Thymus (tissue), 14 donors: ENCODE measurements at places on chromosomes 11 and 22.

GRCh38 chr11:62611705-62612365 lies 740 bp downstream of the EML3 start:
- no peak for DNase-seq

DNA sequence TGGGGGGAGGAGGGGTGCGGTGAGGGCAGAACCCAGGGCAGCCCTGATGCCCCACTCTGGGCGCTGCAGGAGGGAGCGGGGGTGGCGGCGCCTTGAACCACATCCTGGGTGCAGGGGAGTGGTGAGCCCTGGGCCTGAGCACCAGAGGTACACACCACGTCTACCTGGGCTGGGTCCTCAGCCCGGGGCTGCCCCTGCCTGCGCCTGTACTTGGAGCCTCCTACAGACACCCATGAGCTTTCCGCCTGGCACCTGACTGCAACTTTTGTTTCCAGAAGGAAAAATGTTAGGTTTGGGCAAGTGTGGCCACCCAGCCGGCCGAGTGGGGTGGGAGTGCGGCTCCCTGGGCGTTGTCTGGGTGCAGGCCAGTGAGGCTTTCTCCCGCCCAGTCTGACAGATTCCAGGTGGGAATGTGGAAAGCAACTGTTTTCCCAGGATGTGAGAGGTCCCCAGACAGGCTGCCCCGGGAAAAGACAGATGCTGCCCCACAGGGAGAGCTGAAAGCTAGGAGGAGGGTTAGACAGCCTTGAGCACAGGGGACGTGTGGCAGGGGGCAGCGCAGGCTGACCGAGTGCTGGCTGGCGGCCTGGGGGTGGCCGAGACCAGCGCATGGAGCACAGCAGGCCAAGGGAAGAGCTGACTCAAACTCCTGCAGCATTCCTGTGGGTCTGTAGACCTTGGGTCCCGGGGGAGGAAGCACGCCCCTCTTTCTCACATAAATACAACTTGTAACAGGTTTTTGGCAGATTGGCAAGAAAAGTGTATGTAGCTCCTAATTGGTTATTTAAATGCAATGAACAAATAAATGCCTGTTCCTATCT lies 44.1 kb downstream of the GNB1L start:
- no peak for DNase-seq

GRCh38 chr11:126841999-126842398 lies 158.6 kb downstream of the KIRREL3 start:
- no peak for DNase-seq

- DNase-seq, result no peak
Measured at GRCh38 chr22:48837341-48837935, 990.2 kb downstream of the BRD1 start.

- no peak for DNase-seq
Measured at GRCh38 chr11:130561441-130561881, 113.0 kb downstream of the ADAMTS15 start.

- DNase-seq, result no peak
Measured at GRCh38 chr22:38523029-38523428, 16.9 kb upstream of the DDX17 start.

DNA sequence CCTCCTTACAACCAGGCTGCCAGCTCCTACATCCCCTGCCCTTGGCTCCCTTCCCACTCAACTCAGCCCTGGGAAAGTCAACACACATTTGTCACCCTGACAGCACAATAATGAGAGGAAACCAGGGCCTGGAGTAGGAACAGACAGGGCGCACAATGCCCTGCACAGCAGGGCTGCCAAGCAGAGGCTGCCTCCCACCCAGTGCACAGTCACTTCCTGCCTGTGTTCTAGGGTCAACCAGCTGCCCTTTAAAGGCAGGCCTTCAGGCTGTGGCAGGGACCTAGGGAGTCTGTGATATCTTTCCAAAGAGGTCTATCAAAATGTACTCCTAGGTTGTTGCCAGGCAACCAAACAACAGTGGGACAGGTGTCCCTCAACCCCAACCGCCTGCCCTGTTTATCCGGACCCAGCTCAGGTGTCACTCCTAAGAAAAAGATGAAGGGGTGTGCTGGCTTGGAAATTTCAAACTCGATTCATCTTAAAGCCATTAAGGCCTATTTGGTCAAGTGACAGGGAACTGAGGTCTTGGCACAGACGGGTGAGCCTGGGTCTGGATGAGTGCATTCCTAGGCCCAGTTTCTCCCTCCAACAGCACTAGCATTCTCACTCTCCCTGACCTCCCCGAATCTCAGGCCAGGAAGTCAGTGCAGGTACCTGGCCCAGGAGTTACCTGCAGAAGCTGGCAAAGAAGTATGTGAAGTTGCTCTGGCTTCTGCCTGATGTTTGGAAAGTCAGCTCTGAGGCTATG lies 110.3 kb upstream of the PITPNB start:
- DNase-seq, result no peak

- no peak for DNase-seq
Measured at GRCh38 chr22:43293259-43293654, 49.9 kb downstream of the SCUBE1 start.

DNA sequence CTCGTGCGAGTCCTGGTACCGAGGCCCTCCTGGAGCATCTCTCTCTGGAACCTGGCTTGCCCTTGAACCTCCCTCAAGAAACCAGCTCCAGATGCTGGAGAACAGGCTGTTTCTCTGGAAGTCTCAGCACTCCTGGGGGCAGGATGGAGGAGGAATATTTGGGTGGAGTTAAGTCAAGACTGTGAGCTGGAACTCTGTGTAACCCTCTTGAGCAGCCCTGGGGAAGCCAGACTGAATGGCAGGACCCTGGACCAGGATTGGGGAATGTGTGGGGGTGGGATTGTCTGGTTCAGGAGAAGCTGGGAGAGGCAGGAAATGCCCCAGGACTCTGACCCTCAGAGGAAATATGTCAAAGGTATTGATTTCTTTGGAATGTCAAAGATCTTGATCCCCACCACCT lies 7.7 kb downstream of the CREB3L1 start:
- no peak for DNase-seq

DNA sequence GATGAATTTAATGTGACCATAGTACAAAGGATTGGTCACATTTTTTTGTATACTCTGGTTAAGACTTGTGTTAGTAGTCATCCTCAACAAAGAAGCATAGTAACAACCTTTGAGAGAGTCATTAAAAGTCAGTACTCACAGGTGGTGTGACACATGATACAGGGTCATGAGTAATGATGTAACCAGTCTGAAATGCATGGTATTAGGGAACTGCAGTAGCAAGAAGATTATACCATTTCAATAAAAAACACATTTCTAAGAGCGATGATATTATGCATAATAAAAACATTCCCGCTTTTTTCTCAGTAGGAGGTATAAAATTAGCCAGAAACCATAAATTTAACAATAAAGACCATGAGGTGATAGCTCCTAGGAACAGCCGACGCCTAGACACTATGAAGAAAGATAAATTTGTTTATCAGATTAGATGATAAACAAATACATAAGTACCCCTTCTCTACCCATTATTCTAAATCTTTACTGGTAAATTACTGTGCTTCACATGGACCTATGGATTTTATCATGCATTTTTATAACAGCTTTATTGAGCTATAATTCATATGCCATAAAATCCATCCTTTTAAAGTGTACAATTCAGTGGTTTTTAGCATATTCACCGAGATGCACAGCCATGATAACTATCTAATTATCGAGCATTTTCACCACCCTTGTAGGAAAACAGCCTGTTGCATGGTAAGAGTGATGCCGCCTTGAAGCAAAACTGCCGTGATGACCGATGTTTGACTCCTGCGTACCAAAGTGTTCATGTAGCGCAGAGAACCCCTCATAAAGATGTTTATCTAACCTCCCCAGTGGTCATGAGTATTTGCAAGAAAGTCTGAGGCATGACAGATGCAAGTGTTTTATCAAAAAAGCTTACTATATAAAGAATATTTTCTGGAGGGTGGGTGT lies 41.8 kb downstream of the TMPRSS5 start:
- DNase-seq, result no peak

DNA sequence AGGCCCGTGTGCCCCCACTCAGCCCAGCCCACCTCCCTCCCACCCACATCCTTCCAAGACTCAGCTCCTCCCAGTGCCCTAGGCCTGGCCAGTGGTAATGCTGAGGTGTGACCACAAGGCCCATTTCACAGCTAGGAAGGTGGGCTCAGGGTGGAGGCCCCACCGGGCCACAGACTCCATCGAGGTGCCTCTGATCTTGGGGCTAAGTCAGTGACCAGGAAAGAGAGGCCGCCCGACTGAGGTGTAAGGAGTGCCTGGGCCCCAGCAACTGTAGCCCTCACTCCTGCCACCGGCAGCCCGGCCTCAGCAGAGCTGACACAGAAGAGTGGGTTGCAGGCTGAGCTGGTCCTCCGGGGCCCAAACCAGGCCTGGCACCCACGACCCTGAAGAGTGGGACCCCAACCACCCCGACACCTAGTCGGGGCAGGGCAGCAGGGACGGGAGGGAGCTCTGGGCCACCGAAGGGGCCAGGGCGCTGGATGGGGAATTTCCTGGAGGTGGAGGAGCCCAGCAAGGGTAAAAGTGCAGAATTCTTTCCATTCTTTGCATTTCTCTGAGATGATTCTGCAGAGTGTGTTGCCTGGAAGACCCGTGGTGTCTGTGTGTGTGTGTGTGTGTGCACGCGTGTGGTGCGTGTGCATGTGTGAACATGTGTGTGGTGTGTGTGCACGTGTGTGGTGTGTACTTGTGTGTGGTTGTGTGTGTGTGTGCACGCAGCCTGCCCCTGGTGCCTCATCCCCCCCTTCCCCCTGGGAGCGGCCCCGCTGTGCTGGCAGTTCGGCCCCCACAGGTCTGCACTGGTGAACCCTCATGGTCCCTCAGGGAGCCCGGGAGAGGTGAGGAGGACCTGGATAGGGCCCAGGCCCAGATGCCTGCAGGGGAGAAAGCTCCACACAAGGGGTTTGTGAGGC lies 8.3 kb upstream of the PIM3 start:
- no peak for DNase-seq

DNA sequence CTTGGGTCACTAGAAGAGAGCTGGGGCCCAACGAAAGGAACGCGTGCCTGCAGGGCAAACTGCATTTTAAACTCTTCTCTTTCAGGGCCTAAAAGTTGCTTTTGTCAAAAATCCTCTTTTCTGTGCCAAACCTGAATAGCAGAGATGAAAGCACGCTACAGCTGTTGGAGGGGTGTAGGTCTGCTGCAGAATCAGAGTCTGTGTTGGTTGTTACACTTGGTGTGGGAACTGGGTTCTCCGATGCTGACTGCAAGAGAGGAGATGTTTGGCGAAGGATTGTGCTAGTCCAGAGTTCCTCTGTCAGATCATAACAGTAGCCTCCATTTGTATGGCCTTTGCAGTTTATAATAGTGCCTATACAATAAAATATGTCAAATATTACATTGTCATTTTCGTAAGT lies 41.8 kb downstream of the BARX2 start:
- DNase-seq, result no peak

GRCh38 chr22:48277868-48278581 lies 1515.6 kb downstream of the TBC1D22A start:
- no peak for DNase-seq

GRCh38 chr11:70074746-70075145 lies 3.4 kb upstream of the ANO1 start:
- no peak for DNase-seq

GRCh38 chr11:123219066-123219690 lies 24.1 kb upstream of the CLMP start:
- DNase-seq, result no peak

GRCh38 chr11:96197103-96197502 lies 145.9 kb downstream of the MAML2 start:
- DNase-seq, result no peak

GRCh38 chr22:45516163-45516562 lies 13.5 kb downstream of the FBLN1 start:
- no peak for DNase-seq
